ENCODE measurements at places on chromosomes 11 and 22. TPM values are rescaled to one million over a fixed set of nuclear protein-coding genes. Genes with fewer than 3 reads are reported as not detected.

- H3K4me3 ChIP-seq = no peak overlapping the region
- no peaks in the 10 kb centered on the region for H3K4me1 ChIP-seq
These were observed 15.4 kb downstream of the ARHGEF17 start for GRCh38 chr11:73323464-73323863.

Gene PANX3
- not detected for total RNA-seq

Gene PTPRCAP
- 198 TPM for total RNA-seq

- peaks cover 2% of the 10 kb centered on the region for H3K36me3 ChIP-seq
- no peak overlapping the region for H3K4me3 ChIP-seq
These were observed 2.9 kb downstream of the FAM118B start for GRCh38 chr11:126214441-126214840.

GRCh38 chr11:3831378-3832239, 9.2 kb downstream of the RHOG start:
- peaks cover 18% of the 10 kb centered on the region for H3K4me1 ChIP-seq
- H3K27ac ChIP-seq = no peak overlapping the region
- H3K27me3 ChIP-seq = no peaks in the 10 kb centered on the region
- DNase-seq = no peak
- H3K4me3 ChIP-seq = no peak overlapping the region
- peaks cover 47% of the 10 kb centered on the region for H3K36me3 ChIP-seq

GRCh38 chr11:32821517-32821916, 8.2 kb upstream of the PRRG4 start:
- H3K27me3 ChIP-seq = no peaks in the 10 kb centered on the region
- H3K4me1 ChIP-seq = no peaks in the 10 kb centered on the region
- H3K36me3 ChIP-seq = no peaks in the 10 kb centered on the region
- H3K4me3 ChIP-seq = no peak overlapping the region
- DNase-seq = no peak
- no peak overlapping the region for H3K27ac ChIP-seq

Gene MRGPRF
- total RNA-seq = 0.57 TPM

Gene KCNC1
- under 0.01 TPM for total RNA-seq

DNA sequence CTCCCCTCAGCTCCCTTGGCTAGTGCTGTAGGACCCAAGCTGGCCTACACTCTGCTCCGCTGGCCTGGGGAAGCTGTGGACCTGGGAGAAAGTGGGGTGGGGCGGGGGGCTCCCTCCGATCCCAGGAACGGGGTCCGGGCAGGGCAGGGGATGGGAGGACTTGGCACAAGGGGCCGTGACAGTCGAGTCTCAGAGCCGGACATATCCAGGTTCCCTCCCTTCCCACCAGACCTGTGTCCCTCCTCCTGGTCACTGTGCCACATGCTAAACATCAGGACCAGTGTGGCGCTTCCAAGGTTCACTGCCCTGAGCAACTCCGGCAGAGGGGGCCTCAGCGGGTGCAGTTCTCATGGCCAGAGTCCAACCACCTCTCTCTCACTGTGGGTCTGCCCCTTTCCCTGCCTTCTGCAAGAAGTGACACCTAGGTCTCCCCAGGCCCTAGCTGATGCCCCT, 2.0 kb downstream of the DUSP8 start:
- peaks cover 92% of the 10 kb centered on the region for H3K27me3 ChIP-seq
- DNase-seq = no peak
- H3K4me1 ChIP-seq = peaks cover 7% of the 10 kb centered on the region
- no peak overlapping the region for H3K4me3 ChIP-seq

DNA sequence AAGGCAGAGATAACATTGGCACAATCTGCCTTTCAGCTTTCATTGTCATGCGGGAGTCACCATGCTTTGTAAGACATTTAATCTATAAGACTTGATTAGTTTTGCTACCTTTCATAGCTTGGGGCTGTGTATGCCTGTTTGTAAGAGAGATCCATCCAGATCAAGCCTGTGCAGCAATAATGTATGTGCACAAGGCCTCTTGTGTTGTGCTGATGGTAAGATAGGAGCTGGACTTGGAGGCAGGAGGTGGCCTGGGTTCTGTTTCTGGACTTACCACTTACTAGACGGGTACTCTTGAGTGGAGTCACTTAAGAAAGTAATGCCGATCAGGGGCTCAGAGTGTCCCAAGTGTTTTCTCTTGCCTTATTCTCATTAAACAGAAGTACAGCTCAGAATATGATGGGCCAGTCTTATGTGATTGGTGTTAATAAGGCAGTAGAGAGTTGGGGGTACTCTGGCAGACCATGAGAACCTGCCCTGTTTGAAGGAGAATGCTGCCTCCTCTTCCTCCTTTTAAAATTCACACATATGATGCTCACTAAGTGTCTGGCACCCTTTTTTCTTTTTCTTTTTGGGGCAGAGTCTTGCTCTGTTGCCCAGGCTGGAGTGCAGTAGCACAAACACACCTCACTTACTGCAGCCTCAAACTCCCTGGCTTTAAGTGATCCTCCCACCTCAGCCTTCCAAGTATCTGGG, 30.9 kb downstream of the PTPRJ start:
- peaks cover 21% of the 10 kb centered on the region for H3K4me1 ChIP-seq
- H3K27ac ChIP-seq = no peak overlapping the region
- DNase-seq = no peak
- no peaks in the 10 kb centered on the region for H3K36me3 ChIP-seq
- H3K27me3 ChIP-seq = no peaks in the 10 kb centered on the region

DNA sequence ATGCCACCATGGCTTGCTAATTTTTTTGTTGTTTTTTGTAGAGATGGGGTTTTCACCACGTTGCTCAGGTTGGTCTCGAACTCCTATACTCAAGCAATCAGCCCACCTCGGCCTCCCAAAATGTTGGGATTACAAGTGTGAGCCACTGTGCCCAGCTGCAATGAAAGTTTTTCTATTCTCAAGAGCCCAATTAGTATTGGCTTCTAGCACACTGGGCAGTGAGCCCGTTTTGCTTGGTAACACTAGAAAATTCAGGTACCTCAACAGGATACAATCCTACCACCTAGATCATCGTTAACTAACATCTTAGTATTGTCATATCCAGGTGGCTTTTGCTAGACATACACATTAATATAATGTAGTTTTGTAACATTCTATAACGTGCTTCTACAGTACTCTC, 19.0 kb downstream of the SEC14L3 start:
- H3K36me3 ChIP-seq = no peaks in the 10 kb centered on the region
- H3K4me1 ChIP-seq = no peaks in the 10 kb centered on the region
- H3K27me3 ChIP-seq = no peaks in the 10 kb centered on the region
- no peak for DNase-seq
- H3K4me3 ChIP-seq = no peak overlapping the region
- no peak overlapping the region for H3K27ac ChIP-seq

Gene OR51F2
- not detected for total RNA-seq

Gene OR5AK2
- not detected for total RNA-seq

- H3K27me3 ChIP-seq = peaks cover 2% of the 10 kb centered on the region
- no peaks in the 10 kb centered on the region for H3K4me1 ChIP-seq
- H3K4me3 ChIP-seq = no peak overlapping the region
- no peak overlapping the region for H3K27ac ChIP-seq
- DNase-seq = no peak
These were observed 90.8 kb upstream of the PARVA start for GRCh38 chr11:12286606-12287005.

- no peaks in the 10 kb centered on the region for H3K4me1 ChIP-seq
- no peak overlapping the region for H3K27ac ChIP-seq
- H3K27me3 ChIP-seq = no peaks in the 10 kb centered on the region
- no peak overlapping the region for H3K4me3 ChIP-seq
- H3K36me3 ChIP-seq = no peaks in the 10 kb centered on the region
- DNase-seq = no peak
These were observed 26.6 kb downstream of the KCNQ1OT1 start for GRCh38 chr11:2673250-2673610.

GRCh38 chr11:124096364-124096763, 18.9 kb upstream of the VWA5A start:
- no peak overlapping the region for H3K27ac ChIP-seq
- H3K27me3 ChIP-seq = no peaks in the 10 kb centered on the region
- H3K36me3 ChIP-seq = no peaks in the 10 kb centered on the region
- no peak overlapping the region for H3K4me3 ChIP-seq
- DNase-seq = no peak

- DNase-seq = no peak
- no peaks in the 10 kb centered on the region for H3K27me3 ChIP-seq
- H3K4me3 ChIP-seq = no peak overlapping the region
These were observed 117.5 kb downstream of the SNX19 start for GRCh38 chr11:130798801-130799200.

GRCh38 chr11:132312701-132313111, 942.3 kb downstream of the NTM start:
- H3K27ac ChIP-seq = no peak overlapping the region
- H3K27me3 ChIP-seq = no peaks in the 10 kb centered on the region
- no peak overlapping the region for H3K4me3 ChIP-seq
- no peak for DNase-seq
- no peaks in the 10 kb centered on the region for H3K4me1 ChIP-seq
- H3K36me3 ChIP-seq = no peaks in the 10 kb centered on the region

Gene SLC22A24
- total RNA-seq = not detected

Gene TRIM48
- total RNA-seq = not detected

DNA sequence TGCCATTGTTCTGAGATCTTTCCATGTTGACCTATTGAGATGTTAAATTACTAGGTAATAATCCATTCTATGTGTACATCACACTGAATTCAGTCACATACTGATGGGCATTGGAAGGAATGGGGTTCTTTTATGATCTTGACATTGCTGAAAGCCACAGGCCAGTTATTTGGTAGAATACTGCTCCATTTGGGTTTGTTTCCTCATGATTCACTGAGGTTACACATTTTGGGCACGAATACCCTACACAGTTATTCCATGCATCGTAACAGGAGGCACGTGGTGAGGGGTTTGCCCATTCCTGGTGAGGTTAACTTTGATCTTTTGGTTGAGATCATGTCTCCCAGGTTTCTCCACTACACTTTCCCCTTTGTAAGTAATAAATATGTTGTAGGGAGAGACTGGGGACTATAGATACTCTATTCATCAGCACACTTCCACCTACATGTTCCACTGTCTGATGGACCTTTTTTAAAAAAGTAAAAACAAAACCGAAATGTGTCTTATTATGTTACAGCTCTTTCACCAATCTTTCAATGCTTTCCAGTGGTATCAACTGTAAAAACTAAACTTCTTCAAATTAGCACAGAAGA, 12.0 kb upstream of the FOLR1 start:
- H3K36me3 ChIP-seq = no peaks in the 10 kb centered on the region
- DNase-seq = no peak
- H3K27me3 ChIP-seq = no peaks in the 10 kb centered on the region

Gene RBX1
- total RNA-seq = 86.9 TPM

Gene RTN4RL2
- total RNA-seq = 0.42 TPM

- H3K4me3 ChIP-seq = no peak overlapping the region
- DNase-seq = no peak
- peaks cover 6% of the 10 kb centered on the region for H3K27me3 ChIP-seq
These were observed 100.3 kb upstream of the CLPB start for GRCh38 chr11:72534371-72535193.

Gene CLMP
- total RNA-seq = 0.80 TPM

DNA sequence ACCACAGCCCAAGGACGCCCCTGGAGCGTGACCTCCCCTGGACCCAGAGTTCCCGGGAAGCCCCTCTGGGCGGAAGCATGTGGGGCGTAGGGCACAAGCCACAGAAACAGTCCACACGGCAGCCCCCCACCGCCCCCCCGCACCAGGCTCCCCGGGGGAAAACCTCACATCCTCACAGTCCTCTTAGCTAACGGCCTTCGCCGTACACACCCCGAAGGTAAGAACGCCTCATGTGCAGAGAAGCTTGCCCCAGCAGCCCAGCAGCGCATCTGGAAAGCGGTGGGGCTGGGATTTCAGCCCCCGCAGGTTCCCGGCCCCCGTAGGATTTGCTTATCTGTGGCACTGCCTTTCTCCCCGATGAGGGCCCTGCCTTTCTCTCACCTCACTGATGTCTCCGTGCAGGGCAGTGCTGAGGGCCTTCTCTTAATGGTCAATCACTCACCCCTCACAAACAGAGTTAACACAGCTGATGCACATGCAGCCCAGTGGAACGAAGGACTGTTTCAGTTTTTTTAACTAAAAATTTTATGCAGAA, 309.2 kb downstream of the BRD1 start:
- no peak overlapping the region for H3K4me3 ChIP-seq
- H3K27me3 ChIP-seq = no peaks in the 10 kb centered on the region
- DNase-seq = no peak
- no peak overlapping the region for H3K27ac ChIP-seq
- no peaks in the 10 kb centered on the region for H3K36me3 ChIP-seq

- peak; percentile 61 for DNase-seq
- no peaks in the 10 kb centered on the region for H3K36me3 ChIP-seq
- H3K27me3 ChIP-seq = no peaks in the 10 kb centered on the region
- H3K27ac ChIP-seq = no peak overlapping the region
These were observed 10.2 kb upstream of the STK33 start for GRCh38 chr11:8604078-8604723.

Gene ZP1
- total RNA-seq = 1.6 TPM

DNA sequence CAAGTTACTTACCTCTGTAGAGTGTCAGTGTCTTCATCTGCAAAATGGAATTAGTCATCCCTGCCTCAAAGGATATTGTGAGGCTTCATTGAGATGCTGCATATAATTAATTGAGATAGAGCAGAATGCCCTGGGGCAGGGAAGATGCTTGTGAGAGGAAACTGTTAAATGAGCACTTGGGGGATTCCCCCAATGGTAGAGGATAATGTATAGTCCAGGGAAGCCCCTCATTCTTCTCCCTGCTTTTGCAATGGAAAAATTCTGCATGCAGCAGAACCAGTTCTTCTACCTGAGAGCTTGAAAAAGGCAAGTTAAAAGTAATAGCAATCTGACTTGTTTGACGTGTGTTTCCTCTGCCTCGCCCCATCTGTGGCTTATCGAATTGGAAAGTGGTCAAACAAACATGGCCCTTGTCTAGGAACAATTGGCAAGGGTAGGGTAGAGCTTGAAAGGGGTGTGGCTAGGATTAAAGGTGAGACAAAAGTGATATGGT, 90.9 kb downstream of the NAV2 start:
- DNase-seq = no peak
- no peaks in the 10 kb centered on the region for H3K27me3 ChIP-seq
- no peak overlapping the region for H3K27ac ChIP-seq
- H3K36me3 ChIP-seq = no peaks in the 10 kb centered on the region
- H3K4me3 ChIP-seq = no peak overlapping the region

- H3K27ac ChIP-seq = no peak overlapping the region
- DNase-seq = no peak
- H3K4me1 ChIP-seq = no peaks in the 10 kb centered on the region
- H3K36me3 ChIP-seq = no peaks in the 10 kb centered on the region
- H3K4me3 ChIP-seq = no peak overlapping the region
- no peaks in the 10 kb centered on the region for H3K27me3 ChIP-seq
These were observed 869.7 kb downstream of the BRD1 start for GRCh38 chr22:48957987-48958321.

GRCh38 chr11:65375012-65375411, 7.4 kb downstream of the SLC25A45 start:
- no peaks in the 10 kb centered on the region for H3K27me3 ChIP-seq
- no peak overlapping the region for H3K4me3 ChIP-seq
- peaks cover 8% of the 10 kb centered on the region for H3K36me3 ChIP-seq
- no peak for DNase-seq

Gene SCGB1A1
- 1.5 TPM for total RNA-seq

Gene HSPB2
- 0.19 TPM for total RNA-seq

GRCh38 chr11:108853864-108854263, 189.0 kb downstream of the DDX10 start:
- H3K4me3 ChIP-seq = no peak overlapping the region
- no peak for DNase-seq
- no peaks in the 10 kb centered on the region for H3K4me1 ChIP-seq
- no peaks in the 10 kb centered on the region for H3K27me3 ChIP-seq
- peak overlapping the region; percentile 59 for H3K27ac ChIP-seq

GRCh38 chr11:10568486-10568941, at the start of gene LYVE1:
LYVE1 (minus strand) TSS chr11:10568665; CDS start chr11:10568532, 133 bp downstream.
- no peak within 1 kb of the TSS for H3K4me3 ChIP-seq
- H3K27ac ChIP-seq = no peak within 1 kb of the TSS
- no peak for DNase-seq
- no peaks in the 10 kb centered on the region for H3K36me3 ChIP-seq
- no peaks in the 10 kb centered on the region for H3K27me3 ChIP-seq

All from thymus (tissue), 14 donors.